Tibial nerve (tissue), 4 donors: ENCODE measurements at places on chromosomes 7 and 10. TPM values are rescaled to one million over a fixed set of nuclear protein-coding genes. Genes with fewer than 3 reads are reported as not detected.
A peak's percentile ranks its signal among the peaks of the same experiment; 100 is the strongest.

Gene HACD1
- total RNA-seq: 7.6 TPM

Gene SEM1
- total RNA-seq: 15.1 TPM

Gene GLRX3
- total RNA-seq: 28.4 TPM

DNA sequence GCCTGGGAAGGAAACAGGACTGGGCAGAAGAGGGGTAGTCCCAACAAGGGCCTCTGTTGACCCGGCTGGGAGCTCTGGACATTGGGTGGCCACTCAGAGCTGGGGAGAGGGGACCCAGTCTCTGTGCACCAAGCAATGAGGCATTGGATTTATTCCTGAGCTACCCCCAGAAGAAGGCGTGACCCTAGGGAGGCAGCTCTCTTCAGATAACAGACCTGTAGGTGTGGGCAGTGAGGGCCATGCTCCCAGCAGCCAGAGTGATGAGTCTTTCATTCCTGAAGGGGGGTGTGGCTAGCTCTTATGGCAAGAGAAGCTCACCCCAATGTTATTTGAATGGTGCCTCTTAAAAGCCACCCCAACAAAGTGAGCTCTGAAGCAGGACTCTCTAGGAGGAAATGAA, 20.4 kb downstream of the TEX36 start:
- no peaks in the 10 kb centered on the region for H3K4me1 ChIP-seq
- H3K27me3 ChIP-seq: no peaks in the 10 kb centered on the region
- H3K36me3 ChIP-seq: no peaks in the 10 kb centered on the region
- H3K4me3 ChIP-seq: no peak overlapping the region
- no peak for DNase-seq

DNA sequence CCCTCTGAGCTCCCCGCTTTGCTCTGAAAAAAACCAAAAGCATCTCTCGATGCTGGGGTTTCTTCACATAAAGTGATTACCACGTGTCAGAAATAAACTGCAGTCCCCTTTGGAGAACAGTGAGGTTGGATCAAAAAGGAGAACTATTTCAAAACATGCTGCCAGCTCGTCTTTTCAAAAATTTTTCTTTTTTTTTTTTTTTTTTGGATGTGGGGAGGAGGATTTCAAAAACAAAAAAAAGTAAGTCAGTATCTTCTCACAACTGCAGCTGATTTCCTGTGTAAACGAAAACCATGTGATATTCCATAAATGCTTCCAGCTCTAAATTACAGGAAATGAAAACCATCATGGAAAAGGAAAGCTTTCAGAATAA, 155.0 kb upstream of the LYZL2 start:
- H3K36me3 ChIP-seq: no peaks in the 10 kb centered on the region
- no peak for DNase-seq
- peak overlapping the region; percentile 60 for H3K4me3 ChIP-seq
- peaks cover 41% of the 10 kb centered on the region for H3K4me1 ChIP-seq
- no peaks in the 10 kb centered on the region for H3K27me3 ChIP-seq
- peak overlapping the region; percentile 87 for H3K27ac ChIP-seq

Gene DYNC1I1
- 5.5 TPM for total RNA-seq

DNA sequence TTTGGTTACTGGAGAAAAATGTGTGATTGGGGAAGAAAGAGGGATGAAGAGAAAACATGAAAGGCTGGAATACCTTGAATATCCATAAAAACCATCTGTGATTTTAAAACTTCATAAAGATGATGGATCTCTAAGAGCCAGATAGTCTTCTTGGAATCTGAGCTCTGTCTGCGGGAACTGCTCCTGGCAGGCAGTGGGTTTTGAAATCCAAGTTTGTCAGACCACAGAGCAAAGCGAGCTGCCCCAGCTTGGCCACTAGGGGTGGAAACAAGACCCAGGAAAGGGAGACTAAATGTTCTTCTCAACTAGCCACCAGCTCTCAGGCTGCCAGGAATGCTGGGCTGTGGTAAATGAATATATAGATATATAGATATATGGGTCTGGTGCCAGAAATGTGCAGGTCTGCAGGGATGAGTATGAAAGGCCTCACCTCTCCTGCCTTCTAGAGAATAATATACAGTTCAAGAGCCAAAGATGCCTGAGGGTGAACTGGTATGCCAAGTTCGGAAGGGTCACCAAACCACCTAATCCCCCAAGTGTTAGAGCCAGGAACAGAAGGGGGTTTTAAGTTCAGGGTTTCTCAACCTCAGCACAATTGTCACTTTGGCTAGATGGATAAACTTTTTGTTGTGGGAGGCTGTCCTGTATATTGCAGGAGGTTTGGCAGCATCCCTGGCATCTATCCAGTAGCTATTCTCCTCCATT, 208.8 kb downstream of the KCNMA1 start:
- no peaks in the 10 kb centered on the region for H3K4me1 ChIP-seq
- DNase-seq: no peak
- H3K36me3 ChIP-seq: no peaks in the 10 kb centered on the region
- no peaks in the 10 kb centered on the region for H3K27me3 ChIP-seq
- no peak overlapping the region for H3K4me3 ChIP-seq

Gene CROT
- 12.0 TPM for total RNA-seq

GRCh38 chr10:121076776-121077715, 225.9 kb downstream of the WDR11 start:
- no peak overlapping the region for H3K4me3 ChIP-seq
- peak; percentile 15 for DNase-seq
- H3K27me3 ChIP-seq: no peaks in the 10 kb centered on the region
- H3K27ac ChIP-seq: no peak overlapping the region
- H3K36me3 ChIP-seq: no peaks in the 10 kb centered on the region

DNA sequence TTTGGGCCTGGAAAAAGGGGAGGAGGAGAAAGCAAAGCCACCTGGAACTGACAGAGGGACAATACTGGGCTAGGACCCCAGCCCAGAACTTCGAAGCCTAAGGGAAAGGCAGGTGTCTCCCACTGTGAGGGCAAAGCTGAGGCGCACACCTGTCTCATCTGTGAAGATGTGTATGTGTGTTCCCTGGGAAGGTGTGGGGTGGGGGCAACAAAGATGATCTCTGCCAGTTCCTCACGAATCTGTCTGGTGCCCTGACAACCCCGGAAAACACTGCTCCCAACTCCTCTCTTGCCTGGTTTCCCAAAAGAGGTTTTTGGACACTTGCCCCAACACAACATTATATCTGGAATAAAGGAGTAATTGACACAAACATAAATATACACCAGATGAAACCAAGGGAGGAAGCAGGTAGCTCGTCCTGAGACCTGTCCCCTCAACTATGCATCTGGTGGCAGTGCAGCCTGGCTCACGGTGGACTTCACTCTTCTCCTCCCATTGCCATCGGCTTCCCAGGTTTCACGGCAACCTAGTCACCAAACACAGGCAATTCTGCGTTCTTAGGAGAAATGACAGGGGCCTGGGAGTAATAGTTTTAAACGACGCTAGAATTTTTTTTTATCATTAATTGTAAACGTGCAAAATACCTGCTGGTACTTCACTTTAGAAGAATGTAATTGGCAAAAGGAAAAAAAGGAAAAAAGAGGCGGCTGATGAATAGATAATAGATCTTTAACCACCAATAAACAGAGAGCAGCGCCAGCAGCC, 1.7 kb upstream of the EMX2 start:
- no peak overlapping the region for H3K4me3 ChIP-seq
- peaks cover 70% of the 10 kb centered on the region for H3K4me1 ChIP-seq
- no peaks in the 10 kb centered on the region for H3K27me3 ChIP-seq
- no peak for DNase-seq

GRCh38 chr7:10022957-10023356, 950.7 kb upstream of the PHF14 start:
- H3K4me1 ChIP-seq: no peaks in the 10 kb centered on the region
- H3K36me3 ChIP-seq: no peaks in the 10 kb centered on the region
- no peaks in the 10 kb centered on the region for H3K27me3 ChIP-seq
- H3K27ac ChIP-seq: no peak overlapping the region
- no peak overlapping the region for H3K4me3 ChIP-seq

Gene CCT6A
- 99.0 TPM for total RNA-seq

DNA sequence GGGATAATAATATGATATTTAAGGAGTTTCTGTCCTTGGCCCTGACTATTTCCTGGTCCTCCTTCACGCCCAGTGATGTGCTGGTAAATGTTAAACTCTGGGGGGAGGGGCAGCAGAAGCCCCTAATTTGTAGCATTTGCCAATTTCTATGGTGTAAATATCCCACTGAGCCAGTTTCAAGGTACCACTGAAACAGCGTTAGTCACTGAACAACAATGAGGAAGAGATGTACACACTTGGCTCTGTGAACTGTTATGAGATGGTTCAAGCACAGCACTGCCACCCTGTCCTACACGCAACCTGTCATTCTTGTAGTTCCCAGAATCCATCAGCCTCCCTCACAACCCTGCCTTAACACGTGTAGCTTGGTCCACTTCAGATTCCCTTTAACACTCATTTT, 39.8 kb downstream of the MET start:
- no peaks in the 10 kb centered on the region for H3K27me3 ChIP-seq
- DNase-seq: no peak
- no peak overlapping the region for H3K4me3 ChIP-seq
- H3K36me3 ChIP-seq: no peaks in the 10 kb centered on the region
- no peak overlapping the region for H3K27ac ChIP-seq

DNA sequence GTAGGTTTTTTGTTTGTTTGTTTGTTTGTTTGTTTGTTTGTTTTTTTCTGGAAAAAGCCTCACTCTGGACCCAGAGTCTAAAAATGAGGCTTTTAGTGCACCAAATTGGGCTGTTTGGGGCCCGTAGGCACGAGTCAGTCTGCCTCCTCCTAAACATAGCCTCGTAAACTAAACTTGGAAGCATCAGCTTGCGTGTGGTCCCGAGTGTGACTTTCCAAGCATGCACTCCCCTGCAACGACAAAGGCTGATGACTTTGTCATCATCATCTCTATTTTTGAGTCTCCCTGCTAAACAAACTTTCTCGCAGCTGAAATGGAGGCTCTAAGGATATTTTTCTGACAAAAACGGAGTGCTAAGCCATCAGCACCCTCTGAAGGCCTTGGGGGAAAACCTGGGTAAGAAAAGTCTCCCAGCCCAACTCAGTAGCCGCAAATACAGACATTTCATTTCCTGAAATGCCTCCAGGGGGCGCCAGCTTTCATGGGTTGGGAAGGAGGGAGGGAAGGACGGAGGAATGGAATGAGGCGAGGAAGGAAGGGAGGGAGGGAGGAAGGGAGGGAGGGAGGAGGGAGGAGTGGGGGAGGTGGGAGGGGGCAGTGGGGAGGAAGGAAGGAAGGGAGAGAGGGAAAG, 245.9 kb downstream of the KCNMA1 start:
- no peak overlapping the region for H3K4me3 ChIP-seq
- no peaks in the 10 kb centered on the region for H3K36me3 ChIP-seq
- no peak overlapping the region for H3K27ac ChIP-seq
- DNase-seq: peak; percentile 74

DNA sequence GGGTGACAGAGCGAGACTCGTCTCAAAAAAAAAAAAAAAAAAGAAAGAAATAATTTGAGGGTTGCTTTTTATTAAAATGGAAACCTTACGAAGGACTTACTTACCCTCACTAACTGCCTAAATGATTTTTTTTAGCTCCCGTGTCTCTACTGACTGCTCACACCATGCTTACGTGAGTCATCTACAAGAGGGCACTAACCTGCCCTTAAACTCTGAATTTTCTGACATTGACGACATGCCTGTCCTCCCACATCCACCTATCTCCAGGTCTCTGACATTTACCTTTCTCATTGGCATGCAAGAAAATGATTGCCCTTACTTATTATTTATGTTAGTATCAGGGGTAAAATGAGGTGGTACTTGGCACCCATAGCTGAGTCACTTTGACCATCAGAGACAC, 1286.3 kb upstream of the AUTS2 start:
- H3K27me3 ChIP-seq: no peaks in the 10 kb centered on the region
- H3K4me3 ChIP-seq: no peak overlapping the region
- no peak overlapping the region for H3K27ac ChIP-seq
- no peaks in the 10 kb centered on the region for H3K36me3 ChIP-seq
- no peak for DNase-seq
- no peaks in the 10 kb centered on the region for H3K4me1 ChIP-seq

DNA sequence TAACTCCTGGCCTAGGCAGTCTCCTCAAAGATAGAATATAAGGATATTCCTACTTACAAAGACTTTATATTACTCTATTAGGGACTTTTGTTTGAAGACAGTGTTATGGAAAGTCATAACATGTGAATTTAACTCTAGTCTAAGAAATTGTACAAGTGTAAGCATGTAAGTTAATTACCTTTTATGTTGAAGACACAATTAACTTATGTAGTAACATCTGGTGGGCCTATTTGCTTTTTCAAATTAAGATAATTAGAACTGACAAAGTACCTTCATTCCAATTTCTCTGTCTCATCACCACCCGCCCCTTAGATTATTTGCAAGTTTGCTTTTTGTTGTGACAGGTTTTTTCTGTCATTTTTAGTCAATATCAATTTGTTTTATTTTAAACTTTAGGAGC, 126.0 kb upstream of the THSD7A start:
- no peaks in the 10 kb centered on the region for H3K4me1 ChIP-seq
- no peak overlapping the region for H3K27ac ChIP-seq
- no peak for DNase-seq
- no peak overlapping the region for H3K4me3 ChIP-seq

Gene CEP41
- 9.6 TPM for total RNA-seq

- H3K36me3 ChIP-seq: no peaks in the 10 kb centered on the region
- H3K4me1 ChIP-seq: peaks cover 24% of the 10 kb centered on the region
- no peaks in the 10 kb centered on the region for H3K27me3 ChIP-seq
- H3K27ac ChIP-seq: peak overlapping the region; percentile 26
These were observed 1.4 kb upstream of the THSD7A start for GRCh38 chr7:11833431-11833830.

DNA sequence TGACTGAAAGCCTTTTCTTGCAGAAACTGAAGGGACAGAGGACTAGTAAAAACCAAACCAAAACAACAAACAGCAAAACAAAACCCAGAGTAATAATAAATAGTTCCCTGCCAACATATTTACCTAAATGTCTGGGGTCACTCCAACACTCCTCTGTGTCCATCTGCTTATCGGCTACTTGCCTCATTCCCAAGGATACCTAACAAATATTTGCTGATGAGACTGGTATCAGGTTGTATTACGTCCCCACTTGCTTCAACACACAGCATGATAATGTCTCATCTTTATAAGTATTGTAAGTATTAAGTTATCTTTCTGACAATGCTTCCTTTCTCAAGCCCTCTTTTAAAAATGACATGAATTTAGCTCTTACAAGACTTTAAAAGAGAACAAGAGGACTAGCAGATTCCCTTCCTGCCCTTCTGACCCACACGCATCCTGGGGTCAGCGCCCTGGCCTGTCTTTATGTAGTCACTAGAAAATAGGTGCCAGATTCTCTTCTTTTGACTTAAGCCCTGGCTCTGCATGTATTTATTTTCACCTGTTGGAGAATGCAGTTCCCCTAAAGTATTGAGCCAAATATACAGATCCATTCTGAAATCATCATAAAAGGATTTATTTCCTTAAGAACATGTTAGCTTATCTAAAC, 110.2 kb downstream of the SEM1 start:
- H3K36me3 ChIP-seq: no peaks in the 10 kb centered on the region
- DNase-seq: no peak
- no peak overlapping the region for H3K27ac ChIP-seq
- H3K4me3 ChIP-seq: no peak overlapping the region
- H3K4me1 ChIP-seq: no peaks in the 10 kb centered on the region

GRCh38 chr7:90312745-90313144, 8.4 kb downstream of the FAM237B start:
- no peak for DNase-seq
- no peaks in the 10 kb centered on the region for H3K36me3 ChIP-seq
- no peak overlapping the region for H3K4me3 ChIP-seq
